ENCODE measurements at places on chromosomes 12 and 14.
A peak's percentile ranks its signal among the peaks of the same experiment; 100 is the strongest.

DNA sequence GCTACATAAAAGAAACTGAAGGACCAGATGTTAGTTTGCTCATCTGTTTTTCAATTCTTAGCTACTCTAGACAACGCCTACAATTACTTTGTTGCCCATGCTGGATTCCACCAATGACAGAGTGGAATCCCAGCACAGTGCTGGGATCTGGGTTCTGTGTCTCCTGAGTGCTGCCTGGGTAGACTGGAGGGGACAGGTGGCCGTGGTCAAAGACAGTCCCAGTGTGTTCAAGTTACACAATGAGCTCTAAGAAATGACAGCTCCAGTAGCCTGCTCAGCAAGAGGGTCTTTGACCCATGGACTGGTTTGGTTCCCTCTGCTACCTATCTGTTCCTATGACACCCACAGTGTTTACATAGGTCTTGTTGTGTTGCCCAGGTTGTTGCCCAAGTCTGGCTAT is 38.5 kb downstream of the C2CD5 start:
- no peak for DNase-seq

DNA sequence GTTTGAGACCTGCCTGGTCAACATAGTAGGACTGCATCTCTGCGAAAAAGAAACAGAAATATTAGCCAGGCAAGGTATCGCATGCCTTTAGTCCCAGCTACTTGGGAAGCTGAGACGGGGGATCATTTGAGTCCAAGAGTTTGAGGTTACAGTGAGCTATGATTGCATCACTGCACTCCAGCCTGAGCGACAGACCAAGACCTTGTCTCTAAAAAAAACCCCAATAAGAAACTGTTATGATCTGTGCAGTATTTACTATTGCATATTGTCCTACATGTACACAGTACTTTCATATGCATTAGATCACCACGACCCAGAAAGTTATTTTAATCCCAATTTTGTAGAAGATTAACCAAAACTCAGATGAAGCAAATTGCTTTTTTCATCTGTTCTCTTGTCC is 187.5 kb downstream of the PCNX1 start:
- no peak for DNase-seq

DNA sequence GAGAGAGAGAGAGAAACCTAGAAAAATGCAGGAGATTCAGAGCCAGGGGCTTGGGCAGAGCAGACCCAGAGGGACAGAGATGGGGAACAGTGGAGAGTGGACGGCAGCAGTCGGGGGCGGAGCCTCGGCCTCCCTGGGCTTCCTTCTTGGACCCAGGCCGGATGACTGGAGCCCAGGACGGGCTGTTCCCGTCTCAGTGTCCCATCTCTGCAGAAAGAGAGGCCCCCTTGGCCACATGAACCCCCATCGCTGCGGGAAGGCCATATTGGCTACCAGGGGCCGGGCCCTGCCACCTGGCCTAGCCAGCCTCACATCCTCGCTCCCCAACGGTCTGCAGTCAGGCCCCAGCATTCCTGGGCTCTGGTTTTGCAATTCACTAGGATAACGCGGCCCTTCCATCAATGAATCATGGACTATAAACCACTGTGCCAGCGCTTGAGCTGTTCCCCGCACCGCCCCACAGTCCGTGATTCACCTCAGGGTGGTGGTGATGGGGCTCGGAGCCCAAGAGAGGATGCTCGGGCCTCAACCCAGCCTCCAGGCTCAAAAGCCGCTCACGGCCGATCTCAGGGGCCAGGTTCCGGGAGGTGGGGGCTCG is 116.5 kb downstream of the RFLNA start:
- DNase-seq = no peak

GRCh38 chr12:53645165-53645564 is 19.0 kb upstream of the ATF7 start:
- DNase-seq = no peak

DNA sequence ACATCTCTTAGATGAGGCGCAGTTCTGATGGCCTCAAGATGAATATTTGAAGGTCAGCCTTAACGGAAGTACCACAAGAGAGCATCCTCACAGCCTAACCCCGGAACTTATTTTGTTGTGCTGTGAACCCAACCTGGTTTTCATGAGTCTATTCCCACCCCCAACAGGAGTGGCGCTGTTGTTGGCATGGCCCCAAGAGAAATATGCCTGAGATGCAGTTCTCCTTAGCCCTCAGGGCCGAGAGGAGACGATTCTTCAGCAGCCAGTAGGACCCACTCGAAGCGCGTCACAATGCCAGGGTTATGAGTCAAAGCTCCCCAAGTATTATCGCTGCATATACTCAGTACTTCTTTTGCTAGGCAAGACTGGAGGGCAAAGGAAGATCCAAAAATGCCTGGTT is 24.5 kb upstream of the BCL11B start:
- no peak for DNase-seq

GRCh38 chr12:132761032-132761920 is at the start of gene ANKLE2:
ANKLE2 (minus strand) TSS chr12:132761832; CDS start chr12:132761798, 34 bp downstream.
- peak; percentile 42 for DNase-seq

Measured in activated CD4-positive, alpha-beta T cell treated with anti-CD3 and anti-CD28 coated beads, Interleukin-2, amount 50 U/mL, for 24 hours (primary cell).